Ovary (tissue), 10 donors: ENCODE measurements at places on chromosomes 13 and 19. TPM values are rescaled to one million over a fixed set of nuclear protein-coding genes. Genes with fewer than 3 reads are reported as not detected.

PAK4 gene
- polyA plus RNA-seq: 11.6 TPM

DNA sequence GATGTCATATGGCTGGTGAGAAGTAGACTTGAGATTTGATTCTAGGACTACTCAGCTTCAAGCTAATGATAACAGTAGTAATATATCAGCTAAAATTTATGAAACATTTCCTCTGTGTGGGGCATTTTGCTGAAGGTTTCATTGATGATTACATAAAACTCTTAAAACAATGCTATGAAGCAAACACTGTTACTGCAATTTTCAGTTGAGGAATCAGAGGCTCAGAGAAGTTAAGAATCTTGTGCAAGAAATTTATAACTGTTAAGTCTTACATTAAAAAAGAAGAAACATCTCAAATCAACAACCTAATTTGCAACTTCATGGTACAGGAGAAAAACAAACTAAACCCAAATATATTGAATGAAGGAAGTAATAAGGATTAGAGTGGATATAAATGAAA lies 10.3 kb downstream of the CEACAM8 start:
- no peak for DNase-seq

MRI1 gene
- 13.9 TPM for polyA plus RNA-seq

RGCC gene
- 4.5 TPM for polyA plus RNA-seq

DNA sequence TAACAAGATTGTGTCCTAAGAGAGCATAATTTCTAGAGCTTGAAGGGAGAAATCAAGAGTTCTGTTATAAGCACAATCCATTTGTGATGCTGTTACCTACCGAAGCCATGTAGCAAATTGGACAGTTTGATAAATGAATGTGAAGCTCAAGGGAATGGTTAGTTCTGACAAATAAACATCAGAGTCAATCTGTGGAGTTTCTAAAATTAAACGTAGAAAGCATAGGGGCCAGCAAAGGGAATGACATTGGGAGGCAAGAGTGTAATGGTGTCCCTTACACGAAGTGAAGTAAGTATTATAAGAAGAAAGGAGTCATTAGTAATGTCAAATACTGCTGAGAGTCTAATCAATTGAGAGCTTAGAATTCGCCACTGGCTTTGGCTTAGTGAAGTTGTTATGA lies 200.2 kb upstream of the SLITRK1 start:
- no peak for DNase-seq
